ENCODE measurements at places on chromosomes 6 and 20. TPM values are rescaled to one million over a fixed set of nuclear protein-coding genes. Genes with fewer than 3 reads are reported as not detected.

GRCh38 chr6:157020881-157021343 lies 243.7 kb downstream of the ARID1B start:
- peak; percentile 62 for DNase-seq

DNA sequence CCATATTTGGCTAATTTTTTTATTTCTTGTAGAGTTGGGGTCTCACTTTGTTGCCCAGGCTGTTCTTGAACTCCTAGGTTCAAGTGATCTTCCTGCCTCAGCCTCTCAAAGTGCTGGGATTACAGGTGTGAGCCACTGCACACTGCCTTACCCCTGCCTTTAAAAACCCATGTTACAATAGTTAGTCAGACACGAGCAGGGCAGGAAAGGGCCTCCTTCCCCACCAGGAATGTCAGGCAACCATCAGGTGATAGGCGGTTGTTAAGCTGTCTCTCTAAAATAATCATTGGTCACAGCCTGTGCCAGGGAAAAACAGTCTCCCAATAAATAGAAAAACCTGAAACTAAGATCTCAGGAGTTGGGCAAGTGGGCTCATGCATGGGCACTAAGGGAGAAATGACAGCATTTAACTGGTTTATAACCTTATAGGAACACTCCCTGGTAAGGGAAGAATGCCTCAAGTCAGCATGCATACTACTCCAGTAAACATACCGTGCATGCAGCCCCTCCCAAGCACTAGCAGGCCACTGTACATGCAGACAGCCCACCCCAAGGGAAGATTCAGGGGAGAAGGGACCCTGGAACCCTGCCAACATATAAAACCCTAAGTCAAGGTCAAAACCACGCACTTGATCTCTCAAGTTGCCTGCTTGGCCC lies 8.4 kb downstream of the OR2H2 start:
- no peak for DNase-seq

DNA sequence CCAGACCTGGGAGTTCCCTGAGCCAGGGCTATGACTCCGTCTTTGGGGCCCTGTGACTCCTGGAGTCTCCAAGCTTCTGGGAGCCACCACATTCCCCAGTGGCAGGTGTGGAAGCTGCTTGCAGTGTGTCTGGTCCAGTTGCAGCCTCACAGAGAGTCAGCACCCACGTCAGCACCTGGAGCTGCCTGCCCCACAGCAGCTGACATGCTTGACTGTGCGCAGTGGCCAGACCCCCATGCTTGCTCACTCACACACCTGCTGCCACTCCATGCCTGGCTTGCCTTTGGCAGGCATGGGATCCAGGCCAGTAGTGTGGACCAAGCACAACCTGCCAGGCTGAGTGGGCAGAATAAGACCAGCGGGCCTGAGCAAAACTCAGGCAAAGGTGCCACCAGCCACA lies 31.0 kb upstream of the ASIP start:
- DNase-seq, result no peak

DNA sequence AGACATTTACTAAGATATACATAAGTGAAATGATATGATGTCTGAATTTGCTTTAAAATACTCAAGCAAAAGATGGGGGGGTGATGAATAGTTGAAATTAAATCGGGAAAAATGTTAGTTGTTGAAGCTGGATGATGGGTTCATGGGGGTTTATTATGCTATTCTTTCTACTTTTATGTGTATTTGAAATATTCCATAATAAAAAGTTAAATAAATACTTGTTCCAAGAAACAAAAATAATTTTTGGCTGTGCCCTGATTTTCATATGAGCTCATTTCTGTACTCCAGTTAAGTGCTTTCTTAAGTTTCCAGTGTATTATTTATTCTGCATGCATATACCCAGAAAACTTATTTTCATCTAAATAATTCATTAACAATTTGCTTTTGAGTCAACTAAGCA lies 138.6 kb downstream of the AIG1 start:
- DNase-seq, result no peak

DNA sequence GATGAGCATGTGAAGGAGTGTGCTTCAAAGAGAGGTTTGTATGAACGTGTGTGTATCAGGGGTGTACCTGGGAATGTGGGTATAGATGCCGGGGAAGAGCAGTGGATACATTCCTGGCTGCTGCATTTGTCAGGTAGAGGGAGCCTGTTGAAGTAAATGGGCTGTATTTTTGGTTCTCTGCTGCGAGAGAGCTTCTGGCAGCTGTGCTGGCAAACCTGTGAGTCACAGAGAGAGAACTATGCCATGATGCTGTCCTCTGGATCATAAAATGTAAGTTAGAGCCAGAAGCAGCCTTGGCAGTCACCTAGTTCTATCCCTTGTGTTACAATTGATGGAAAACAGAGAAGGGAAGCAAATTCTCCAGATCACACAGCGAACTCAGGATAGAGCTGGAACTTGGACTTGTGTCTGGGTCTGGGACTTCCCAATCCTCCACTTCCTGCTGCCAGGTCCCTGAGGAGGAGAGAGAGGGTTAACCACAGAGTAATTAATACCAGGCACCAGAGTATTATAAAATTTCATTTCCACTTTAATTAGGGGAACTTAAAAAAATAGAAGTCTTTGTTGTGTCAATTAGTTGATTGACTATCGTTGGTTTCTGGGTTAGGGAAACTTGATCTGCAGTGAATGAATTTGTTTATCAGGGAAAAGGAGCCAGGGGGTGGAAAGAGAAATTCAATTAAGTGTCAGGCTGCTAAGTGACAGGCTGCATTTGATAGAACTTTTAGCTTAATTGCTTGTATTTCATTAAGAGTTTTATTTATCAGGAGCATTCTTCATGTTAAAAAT lies 41.1 kb upstream of the GTSF1L start:
- DNase-seq, result peak; percentile 83

DNA sequence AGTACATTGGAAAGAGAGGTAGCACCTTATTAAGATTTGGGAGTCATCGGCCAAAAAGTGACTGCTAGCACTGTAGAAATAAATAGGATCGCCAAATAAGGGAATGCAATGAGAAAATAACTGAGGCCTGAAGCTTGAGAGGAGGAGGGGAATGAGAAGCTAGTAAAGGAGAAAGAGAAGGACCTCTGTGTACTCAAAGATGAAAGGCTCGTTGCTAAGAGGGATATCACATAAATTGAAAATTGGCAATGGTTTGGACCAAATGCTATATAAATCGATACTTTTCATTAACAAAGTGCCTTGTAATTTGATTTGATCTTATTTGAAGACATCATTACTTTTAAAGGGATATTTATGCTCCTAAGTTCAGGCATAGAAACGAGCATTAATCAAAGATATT lies 796.3 kb downstream of the QKI start:
- DNase-seq, result no peak

GRCh38 chr6:159043947-159044346 lies 844 bp downstream of the TAGAP start:
- DNase-seq, result no peak

- DNase-seq, result peak; percentile 40
Observed at GRCh38 chr6:18263418-18264218, 712 bp downstream of the DEK start.

DNA sequence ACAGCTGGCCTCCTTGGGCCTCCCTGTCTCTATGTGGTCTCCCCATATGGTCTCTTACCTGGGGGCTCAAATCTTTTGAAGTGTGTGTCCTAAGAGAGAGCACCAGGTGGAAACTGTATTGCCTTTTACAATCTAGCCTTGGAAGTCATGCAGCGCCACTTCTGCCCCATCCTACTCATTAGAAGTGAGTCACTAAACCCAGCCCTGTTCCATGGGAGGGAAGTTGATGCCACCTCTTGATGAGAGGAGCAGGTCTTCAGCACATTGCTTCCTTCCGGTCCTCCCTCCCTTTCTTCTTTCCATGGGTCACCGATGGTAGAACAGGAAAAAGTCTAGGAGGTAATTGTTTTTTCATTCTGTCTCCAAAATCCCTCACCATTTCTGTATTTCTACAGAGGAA lies 156.3 kb downstream of the FOXA2 start:
- DNase-seq, result no peak

DNA sequence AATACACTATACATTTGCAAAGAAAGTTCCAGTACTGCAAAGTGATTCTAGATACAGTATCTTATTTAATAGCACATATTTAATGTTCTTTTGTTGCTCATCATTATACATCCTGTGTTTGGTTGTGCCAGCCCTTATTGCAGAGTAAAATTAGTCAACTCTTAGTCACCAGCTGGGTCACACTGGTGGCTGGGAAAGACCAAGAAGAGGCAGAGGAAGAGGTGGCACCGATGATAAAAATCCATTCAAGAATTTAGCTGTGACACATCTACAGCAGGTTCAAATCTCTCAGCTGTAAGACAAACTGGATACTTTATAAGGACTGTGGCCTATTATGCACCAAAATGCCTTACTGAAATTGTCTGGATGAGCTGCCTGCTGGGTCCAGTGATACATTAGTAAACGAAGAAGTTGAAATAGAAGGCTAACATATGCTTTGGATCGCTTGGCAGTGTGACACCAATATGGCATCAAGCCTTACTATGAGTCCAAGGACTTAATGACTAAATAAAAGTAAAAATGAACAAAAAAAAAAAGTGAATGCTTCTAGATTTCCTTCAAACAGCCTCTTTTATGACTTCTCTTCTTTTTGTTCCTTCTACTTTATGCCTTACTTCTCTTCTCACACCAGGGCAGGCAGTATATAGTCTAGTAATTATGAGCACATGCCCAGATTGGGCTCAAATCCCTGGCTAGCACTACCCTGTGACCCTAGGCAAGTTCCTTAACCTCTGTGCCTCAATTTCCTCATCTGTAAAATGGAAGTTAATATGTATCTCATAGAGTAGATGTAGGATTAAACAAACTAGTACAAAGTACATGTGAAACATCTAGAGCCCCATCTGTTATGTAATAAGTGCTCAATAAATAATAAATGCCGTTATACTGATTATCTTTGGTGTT lies 29.4 kb upstream of the RNF8 start:
- peak; percentile 52 for DNase-seq

- no peak for DNase-seq
Observed at GRCh38 chr6:148516217-148516616, 173.6 kb downstream of the SASH1 start.

DNA sequence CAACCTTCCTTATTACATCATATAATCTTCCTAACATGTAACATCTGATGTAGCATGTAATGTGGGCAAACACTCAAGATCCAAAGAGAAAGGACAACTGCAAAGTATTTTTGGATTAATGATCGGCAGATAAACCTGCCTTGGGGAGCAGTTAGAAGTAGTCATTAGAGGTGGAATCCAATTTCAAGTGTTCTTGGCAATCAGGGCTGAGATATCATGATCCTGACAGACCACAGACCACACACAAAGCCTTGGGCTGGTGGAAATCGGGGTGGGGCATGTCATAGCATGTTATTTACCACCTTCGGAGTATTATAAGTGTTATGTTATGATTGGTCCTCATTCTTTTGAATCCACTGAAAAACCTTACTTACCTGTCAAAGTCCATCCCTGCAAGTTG lies 16.3 kb downstream of the NCOA5 start:
- no peak for DNase-seq

GRCh38 chr6:39930540-39930939 lies 3.7 kb downstream of the MOCS1 start:
- no peak for DNase-seq

DNA sequence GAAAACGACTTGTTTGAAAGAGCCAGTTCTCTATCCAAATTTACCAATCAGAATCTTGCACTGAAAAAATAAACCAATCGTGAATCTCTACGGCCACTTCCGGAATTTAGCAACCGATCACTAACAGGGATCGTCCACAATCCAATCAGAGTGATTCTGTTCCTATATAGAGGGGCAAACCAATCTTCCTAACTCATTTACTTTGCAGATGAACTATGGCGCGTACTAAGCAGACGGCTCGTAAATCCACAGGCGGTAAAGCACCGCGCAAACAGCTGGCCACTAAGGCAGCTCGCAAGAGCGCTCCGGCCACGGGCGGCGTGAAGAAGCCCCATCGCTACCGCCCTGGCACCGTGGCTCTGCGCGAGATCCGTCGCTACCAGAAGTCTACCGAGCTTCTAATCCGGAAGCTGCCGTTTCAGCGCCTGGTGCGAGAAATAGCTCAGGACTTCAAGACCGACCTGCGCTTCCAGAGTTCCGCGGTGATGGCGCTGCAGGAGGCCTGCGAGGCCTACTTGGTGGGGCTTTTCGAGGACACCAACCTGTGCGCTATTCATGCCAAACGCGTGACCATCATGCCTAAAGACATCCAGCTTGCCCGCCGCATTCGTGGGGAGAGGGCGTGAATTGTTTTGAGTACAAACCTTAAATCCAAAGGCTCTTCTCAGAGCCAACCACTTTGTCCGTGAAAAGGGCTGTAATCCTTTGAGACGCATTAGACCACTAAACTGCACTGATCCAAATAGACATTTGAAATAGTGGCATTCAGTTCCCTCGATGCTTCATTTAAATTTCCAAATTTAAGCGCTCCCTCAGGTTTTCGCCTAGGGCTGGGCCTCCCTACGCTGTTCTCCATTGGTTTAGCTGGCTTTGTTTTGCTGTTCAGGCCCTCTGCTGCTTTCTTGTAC lies 138.0 kb downstream of the HFE start:
- DNase-seq, result peak; percentile 63

GRCh38 chr6:113447088-113447831 lies 409.9 kb upstream of the MARCKS start:
- DNase-seq, result no peak

Gene HTR1B
- not detected for total RNA-seq

Gene SLC35D3
- not detected for total RNA-seq

Gene OARD1
- 1.4 TPM for total RNA-seq

Gene ANKRD66
- total RNA-seq, result not detected

Gene PIGU
- total RNA-seq, result 19.4 TPM

Gene COL9A3
- 2.8 TPM for total RNA-seq

Gene DDO
- total RNA-seq, result 0.89 TPM

Gene GSTA2
- total RNA-seq, result not detected

Gene TP53TG5
- total RNA-seq, result not detected

Gene MYLIP
- 14.3 TPM for total RNA-seq

Gene OR10C1
- not detected for total RNA-seq

Gene ADGB
- total RNA-seq, result not detected
